Suppressor macrophage treated with lipopolysaccharide for 1 hour (primary cell): ENCODE measurements at places on chromosomes 2 and 18.
A peak's percentile ranks its signal among the peaks of the same experiment; 100 is the strongest.

DNA sequence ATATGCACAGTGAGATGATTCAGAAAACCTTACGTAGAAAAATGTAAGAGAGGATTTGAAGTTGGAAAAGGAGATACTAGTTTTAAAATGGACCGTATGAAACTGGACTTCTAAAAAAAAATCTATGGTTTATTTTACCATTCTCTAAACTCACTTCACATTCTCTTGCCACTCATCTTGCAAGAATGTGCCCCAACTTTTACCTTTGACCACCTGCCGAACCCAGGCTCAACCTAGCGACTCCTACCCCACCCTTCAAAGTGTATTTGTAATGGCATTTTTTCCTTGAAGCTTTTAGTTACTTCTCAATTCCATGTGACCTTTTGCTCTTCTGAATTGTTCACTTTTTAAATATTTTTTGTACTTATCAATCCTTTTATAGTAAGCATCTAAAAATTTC is 160.8 kb downstream of the PHLPP1 start:
- no peak for DNase-seq

GRCh38 chr2:189569295-189569910 is 11.2 kb downstream of the SLC40A1 start:
- peak; percentile 60 for DNase-seq

DNA sequence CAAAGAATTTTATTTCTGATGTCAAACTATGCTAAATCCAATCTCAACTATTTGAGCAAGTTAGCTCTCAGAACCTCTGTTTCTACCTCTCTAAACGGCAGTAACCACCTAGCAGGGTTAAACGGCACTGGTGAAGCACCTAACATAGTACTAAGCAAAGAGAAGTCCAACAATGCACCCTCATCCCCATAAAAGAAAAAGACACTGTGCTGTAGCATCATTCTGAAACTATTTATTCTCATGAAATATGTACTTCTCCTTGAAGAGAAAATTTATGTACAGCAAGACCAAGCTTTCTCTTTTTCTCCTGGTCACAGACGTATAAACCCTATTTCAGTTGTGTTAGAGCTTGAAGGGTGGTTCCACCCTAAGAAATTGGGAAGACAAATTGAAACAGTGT is 4.8 kb downstream of the MEX3C start:
- DNase-seq = no peak

DNA sequence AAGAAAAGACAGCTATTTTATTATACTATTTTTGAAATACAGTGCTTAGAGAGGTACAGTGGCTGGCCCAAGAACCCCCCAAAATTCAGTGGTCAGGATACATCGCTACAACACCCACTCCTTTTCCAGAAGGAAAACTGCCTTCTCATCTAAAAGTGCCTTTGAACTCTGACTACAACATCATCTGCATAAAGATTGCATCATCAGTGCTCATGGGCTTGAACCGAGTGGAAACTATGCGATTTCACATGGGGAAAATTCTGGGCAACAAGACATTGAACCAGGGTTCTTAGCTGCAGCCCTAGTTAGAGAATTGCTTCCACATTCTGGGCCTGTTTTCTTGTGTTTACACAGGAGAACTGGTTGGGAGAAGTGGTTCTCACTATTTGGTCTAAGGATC is 294.6 kb upstream of the SLC14A2 start:
- peak; percentile 65 for DNase-seq

- DNase-seq = no peak
These were observed 164.1 kb upstream of the GATA6 start for GRCh38 chr18:22005191-22005841.

- DNase-seq = no peak
These were observed 82.8 kb upstream of the PNPT1 start for GRCh38 chr2:55776479-55776878.

GRCh38 chr18:10499230-10499629 is 26.6 kb upstream of the NAPG start:
- DNase-seq = peak; percentile 74
